ENCODE measurements at places on chromosomes 5 and 9.

DNA sequence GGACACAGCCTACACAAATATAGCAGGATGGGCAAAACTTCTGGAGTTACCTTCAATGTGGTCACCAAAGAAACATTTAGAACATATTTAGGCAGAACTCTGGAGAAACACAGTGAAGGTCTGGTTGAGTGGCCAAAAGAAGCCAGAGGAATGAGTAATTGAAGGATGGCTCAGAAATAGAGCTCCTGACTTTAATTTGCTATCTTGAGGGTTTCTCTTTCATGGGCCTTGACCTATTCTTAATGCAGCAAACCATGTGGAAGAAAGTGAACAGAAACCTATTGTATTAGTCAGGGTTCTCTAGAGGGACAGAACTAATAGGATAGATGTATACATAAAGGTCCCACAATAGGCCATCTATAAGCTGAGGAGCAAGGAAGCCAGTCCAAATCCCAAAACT lies 650.5 kb downstream of the ACTL7B start:
- DNase-seq, result no peak

DNA sequence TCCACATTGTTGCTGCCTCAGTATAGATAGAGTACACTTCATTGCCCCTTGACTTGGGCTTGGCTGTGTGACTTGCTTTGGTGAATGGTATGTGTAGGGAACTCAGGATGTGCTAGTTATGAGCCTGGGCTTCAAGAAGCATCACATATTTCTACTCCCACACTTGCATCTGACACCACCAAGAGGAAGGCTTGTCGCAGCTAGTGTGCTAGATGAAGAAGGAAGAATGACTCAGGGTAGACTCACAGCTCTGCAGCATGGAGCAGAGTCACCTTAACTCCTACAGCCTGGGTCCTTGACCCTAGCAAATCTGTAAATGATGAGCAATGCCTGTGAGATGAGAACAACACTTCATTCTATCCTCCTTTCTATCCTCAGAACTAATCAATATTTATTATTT lies 261.8 kb downstream of the ASTN2 start:
- DNase-seq, result no peak

GRCh38 chr5:149381261-149381985 lies 2.3 kb upstream of the IL17B start:
- DNase-seq, result no peak

- no peak for DNase-seq
Observed at GRCh38 chr5:26034813-26035212, 1003.6 kb downstream of the CDH9 start.

DNA sequence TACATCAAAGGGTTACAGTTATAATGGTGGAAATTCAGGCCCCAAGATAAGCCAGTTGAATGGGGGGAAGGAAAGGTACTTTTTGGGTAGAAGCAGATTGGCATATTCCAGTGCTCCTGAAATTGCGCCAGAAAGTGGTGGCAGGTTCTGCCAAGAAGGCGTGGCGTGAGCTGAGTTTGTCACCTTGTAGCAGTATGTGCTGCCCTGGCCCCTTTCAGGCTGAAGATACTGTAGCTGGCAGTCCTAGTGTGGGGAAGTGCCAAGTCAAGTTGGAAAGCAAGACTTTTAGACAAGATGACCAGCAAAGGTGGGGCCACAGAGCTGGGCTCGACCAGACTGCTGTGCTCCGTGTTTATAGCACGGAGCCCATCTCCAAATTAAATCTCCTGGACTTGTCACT lies 133.6 kb upstream of the GLRA1 start:
- no peak for DNase-seq

DNA sequence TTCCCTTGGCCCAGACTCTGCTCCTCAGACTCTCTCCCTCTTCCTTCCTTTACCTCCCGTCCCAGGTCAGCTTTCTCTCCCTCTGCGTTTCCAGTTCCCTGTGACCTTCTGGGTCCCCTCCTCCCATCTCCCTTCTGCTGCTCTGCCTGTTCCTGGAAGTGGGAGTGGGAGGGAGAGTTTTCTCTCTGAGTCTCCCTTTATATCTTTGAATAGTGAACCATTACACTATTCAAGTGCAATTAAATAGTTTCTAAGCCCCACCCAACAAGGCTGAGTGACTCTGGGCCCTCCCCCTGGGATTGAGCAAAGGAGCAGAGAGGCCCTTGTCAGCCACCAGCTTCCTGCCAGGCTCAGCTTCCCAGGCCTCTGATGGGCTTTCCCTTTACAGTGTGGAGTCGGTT lies 34.8 kb downstream of the THBS4 start:
- DNase-seq, result no peak

All from activated CD4-positive, alpha-beta T cell treated with anti-CD3 and anti-CD28 coated beads, Interleukin-10, Interleukin-2, amounts not matched to agents 100 ng/mL and 50 ng/mL, durations not matched to agents 16 hours and 8 hours (primary cell).